Muscle of back (tissue), 13 donors: ENCODE measurements at places on chromosomes 5 and 9.

DNA sequence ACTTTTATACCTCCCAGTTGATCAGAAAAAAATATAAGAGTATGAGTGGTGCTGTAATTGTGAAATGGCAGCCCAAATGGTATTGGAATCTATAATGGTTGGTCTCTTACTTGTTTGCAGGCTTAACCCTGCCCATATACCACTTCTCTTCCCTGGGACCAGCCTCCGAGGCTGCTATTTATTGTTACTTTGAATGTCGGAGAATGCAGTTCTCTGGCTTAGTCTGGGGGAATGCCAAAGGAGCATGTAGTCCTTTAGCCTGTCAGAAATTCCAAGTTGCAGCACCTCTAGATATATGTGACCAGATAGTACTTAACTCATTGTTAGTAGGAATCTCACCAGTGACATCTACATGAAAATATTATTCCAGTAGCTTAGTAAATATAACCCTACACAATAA lies 47.5 kb downstream of the SLC44A1 start:
- DNase-seq, result no peak

- DNase-seq, result no peak
These were observed 393.0 kb downstream of the NTRK2 start for GRCh38 chr9:85062385-85063022.

DNA sequence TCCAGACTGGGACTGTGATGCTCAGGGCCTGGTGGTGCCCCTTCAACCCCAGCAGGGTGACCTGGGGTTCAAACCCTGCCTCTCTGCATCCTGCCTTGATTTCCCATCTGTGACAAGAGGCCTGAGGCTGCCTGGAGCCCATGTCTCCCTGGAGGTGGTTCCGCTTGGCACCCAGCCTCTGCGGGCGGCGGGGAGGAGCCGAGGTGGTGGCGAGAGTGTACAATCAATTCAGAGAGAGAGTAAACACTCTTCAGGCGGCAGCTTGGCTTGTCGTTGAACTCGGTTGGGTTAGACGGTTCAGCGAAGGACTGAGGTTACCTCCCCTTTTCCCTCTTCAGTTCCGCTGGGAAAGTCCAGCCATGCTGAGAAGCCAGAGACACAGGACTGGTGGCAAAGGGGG lies 39.3 kb downstream of the NTNG2 start:
- DNase-seq, result no peak

GRCh38 chr5:8953016-8953415 lies 592.9 kb downstream of the SEMA5A start:
- no peak for DNase-seq

DNA sequence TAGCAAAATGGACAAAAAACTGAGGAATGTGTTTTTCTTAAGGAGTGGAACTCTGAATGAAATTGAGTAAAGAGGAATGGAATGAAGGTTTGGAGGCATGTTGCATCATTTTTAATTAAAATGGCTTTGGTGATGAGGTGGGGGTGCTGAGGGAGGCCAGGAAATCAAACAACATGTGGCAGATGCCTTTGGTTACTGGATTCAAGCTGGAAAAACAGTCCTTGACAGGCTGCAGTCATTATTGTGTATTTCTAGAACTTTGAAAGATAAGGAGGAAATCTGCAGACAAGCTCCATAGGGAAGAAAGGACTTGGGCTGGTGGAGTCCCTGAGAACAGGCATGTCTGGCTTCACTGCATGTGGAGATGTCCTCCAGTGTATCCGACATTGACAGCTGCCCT lies 203.5 kb upstream of the HAPLN1 start:
- DNase-seq, result no peak

DNA sequence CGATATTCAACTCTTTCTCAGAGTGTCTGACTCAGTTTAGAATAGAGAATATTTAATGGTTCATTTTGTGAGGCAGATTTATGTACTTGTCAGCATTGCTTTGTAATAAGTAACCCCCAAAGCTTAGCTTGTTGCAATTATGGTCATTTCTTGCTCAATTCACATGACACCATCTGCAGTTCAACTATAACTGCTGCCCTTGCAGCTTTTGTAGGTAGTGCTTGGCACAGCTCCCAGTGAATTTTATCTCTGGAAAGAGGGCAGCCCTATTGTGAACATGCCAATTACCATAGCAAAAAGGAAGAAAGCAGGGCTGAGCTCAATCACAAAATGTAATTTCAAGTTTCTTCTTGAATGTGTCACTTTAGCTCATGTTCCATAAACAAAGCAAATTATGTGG lies 1587.7 kb upstream of the ACO1 start:
- DNase-seq, result no peak
